ENCODE measurements at places on chromosomes 12 and 14.

DNA sequence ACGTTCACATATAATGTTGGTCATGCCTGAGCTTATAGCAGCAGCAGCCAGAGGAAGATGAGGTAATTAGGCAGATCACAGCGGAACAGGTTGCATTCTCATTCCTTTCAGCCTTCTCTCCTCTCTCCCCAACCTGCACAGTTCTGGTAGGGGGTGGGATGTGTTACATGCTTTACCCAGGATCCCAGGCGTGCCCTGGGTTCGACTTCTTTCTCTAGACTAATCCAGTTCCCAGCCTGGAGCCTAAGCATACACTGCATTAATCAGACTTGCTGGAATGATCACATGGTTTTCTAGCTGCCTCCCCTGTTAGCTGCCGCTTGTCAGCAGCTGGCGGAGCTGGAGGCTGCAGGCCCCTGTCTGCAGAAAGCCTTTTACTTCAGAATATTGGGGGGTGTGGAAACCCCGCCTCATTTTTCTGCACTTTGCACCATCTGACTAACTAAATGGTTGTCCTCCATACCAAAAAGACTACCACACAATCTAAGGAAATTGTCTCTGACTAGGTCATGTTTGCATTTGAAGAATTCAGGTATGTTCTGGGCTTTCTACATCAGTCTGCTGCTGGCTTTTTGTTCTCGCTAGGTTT, 46.0 kb upstream of the EVL start:
- no peak for DNase-seq

DNA sequence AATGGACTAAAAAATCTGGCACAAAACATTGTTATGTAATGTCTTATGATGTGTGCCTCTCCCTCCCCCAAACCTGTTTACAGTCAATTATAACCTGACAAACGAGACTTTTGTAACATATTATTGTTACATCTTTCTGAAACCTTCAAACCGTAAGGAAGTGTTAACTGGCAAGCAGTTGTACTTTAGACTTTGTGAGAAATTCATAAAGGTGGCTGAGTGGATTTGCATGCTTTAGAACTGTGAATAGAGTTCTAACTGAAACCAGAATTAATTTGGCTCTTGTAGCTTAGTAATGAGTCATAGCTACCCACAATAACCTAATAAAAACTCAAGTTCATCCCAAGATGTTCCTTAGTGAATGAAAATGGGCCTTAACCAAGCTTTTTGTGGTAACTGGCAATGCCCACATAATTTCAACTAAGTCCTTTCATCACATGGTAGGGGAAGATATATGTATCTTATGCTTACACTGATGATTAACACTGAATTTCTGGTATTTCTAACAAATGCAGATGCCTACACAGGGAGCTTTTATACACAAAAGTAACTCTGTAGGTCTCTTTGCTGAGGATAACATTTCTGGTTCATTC, 29.7 kb downstream of the RAD9B start:
- DNase-seq: peak; percentile 67

GRCh38 chr14:54902143-54902520, 494 bp downstream of the GCH1 start:
- DNase-seq: peak; percentile 36

- DNase-seq: no peak
Observed at GRCh38 chr14:36284971-36285595, 35.4 kb downstream of the MBIP start.

- no peak for DNase-seq
Observed at GRCh38 chr14:85564841-85565527, 35.0 kb downstream of the FLRT2 start.

- no peak for DNase-seq
Observed at GRCh38 chr12:123151457-123152454, 866 bp upstream of the PITPNM2 start.

DNA sequence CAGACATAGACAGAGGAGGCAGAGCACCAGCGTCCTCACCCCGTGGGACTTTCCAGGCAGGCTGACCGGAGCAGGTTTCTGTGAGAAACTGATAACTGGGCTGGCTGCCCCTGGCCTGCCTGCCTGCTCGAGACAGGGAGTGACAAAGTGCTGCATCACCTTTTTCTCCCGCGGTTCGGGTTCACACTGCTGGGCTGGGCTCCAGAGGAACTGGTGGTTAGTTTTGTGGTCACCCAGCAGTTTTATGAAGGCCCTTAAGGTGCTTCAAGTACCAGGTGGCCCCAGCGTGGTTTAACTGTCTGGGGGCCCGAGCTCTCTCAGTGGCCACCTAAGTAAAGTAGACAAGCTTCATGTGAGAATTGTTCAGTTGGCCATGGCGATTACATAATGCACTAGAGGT, 1073.6 kb downstream of the BCL11B start:
- no peak for DNase-seq

GRCh38 chr12:14601692-14602478, 34.2 kb upstream of the PLBD1 start:
- DNase-seq: no peak

GRCh38 chr12:113941208-113941486, 25.0 kb downstream of the RBM19 start:
- no peak for DNase-seq

All from G401 (cell line).